IMR-90 (cell line): ENCODE measurements at places on chromosomes 5 and 9. TPM values are rescaled to one million over a fixed set of nuclear protein-coding genes. Genes with fewer than 3 reads are reported as not detected.

Gene SPINK4
- not detected in 2 replicates for total RNA-seq

Gene FANCG
- 13.9 and 16.1 TPM in 2 replicates for total RNA-seq

Gene RABEPK
- 49.7 and 59.7 TPM in 2 replicates for total RNA-seq

DNA sequence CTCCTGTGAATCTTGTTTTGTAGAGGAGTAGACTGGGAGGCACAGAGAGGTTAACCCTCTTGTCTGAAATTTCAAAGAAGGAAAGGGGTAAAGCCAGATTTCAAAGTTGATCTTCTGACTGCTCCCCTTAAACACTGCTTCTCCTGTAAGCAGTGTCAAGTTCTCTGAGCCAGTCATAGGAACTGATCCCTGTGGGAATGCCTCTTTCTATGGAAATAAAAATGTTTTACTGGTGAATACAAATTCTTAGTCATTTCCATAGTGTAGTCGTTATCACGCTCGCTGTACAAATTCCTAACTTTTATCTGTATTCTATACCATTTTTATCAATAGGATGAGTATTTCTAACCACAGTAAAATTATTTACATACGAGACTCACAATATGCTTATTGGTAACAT, 66.3 kb upstream of the PRRC1 start:
- peak; percentile 2 for DNase-seq

DNA sequence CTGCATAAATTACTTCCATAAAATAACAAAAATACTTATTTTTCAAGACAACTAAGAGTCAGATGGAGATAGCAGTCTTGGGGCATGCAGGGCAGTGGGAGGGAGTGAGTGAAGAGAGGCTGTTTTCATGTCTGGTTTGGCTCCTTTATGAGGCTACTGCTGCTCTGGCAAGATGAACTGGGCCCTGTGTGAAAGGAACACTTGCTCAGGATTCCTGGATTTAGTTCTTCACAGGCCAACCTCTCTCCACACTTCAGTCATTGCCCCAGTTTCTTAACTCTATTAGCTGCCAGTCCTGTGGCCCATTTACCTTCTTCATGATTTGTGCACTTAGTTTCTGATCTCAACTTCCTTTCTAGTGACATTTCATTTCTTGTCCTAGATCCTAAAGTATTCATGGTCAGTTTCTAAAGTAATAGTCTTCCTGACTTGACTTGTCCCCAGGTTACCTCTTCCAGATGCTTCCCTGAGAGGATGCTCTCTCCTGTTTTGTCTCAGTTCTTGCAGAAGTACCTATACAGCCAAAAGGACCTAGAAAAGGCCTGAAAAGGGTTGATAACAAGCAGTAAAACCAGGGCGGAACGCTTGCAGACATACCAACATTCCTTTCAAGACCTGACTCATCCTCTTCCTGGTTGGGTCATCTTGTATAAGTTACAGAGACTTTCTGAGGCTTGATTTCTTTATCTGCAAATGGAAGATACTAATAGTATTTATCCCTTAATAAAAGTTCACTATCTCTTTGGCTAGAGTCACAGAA, 77.0 kb upstream of the ZFAND5 start:
- DNase-seq = peak; percentile 88

DNA sequence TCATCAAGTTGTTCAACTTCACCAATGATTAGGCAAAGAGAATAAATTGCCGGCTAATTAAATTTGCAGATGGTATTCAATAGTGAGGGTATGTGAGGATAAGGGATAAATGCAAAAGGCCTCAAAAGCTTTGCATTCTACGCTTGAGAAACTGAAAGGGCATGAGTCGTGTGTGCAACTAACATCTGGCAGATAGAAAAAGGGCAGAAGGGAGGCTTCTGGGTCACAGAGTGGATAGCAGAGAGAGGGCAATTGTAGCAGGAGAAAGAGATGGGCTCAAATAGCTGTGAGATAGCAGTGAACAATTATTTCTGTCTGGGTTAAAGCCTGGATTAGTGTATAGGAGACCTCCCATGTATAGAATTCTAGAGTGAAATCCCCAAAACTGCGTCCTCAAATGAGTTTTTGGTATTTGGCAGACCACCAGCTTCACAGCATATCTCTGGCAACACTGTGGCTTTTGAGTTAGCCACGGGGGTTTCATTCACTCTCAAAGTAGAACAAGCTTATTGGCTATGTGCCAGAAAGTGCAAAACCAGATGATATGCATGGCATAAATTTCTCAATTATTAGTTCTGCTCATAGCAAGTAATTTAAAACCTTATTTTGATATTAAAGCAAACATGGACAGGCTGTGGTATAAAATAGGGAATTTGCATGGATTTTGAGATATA, 586.3 kb downstream of the BRINP1 start:
- DNase-seq = no peak

- DNase-seq = no peak
Measured at GRCh38 chr9:114186605-114187289, 31.4 kb downstream of the COL27A1 start.

GRCh38 chr5:14341571-14342230, 198.6 kb downstream of the TRIO start:
- DNase-seq = no peak

Gene P4HA2
- 190 and 225 TPM in 2 replicates for total RNA-seq

DNA sequence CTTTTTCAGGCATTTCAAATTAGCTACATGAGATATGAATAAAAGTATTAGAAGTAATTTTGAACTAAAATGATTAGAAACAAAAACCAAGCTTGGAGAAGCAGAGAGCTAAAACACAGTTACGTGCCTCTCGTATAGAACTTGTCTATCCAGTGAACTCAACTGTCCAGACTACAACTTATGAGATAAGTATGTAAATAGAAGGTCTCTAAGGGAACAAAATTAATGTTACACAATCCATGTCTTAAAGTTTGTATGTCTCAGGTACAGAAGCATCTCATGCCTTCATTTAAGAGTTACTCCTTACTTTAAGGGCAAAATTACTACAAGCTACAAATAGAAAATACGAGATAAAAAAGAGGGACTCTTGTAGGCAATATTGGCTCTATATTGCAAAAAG, 316.8 kb downstream of the CETN3 start:
- DNase-seq = no peak

Gene SLC45A2
- not detected in 2 replicates for total RNA-seq
